ENCODE measurements at places on chromosomes 13 and 19.

DNA sequence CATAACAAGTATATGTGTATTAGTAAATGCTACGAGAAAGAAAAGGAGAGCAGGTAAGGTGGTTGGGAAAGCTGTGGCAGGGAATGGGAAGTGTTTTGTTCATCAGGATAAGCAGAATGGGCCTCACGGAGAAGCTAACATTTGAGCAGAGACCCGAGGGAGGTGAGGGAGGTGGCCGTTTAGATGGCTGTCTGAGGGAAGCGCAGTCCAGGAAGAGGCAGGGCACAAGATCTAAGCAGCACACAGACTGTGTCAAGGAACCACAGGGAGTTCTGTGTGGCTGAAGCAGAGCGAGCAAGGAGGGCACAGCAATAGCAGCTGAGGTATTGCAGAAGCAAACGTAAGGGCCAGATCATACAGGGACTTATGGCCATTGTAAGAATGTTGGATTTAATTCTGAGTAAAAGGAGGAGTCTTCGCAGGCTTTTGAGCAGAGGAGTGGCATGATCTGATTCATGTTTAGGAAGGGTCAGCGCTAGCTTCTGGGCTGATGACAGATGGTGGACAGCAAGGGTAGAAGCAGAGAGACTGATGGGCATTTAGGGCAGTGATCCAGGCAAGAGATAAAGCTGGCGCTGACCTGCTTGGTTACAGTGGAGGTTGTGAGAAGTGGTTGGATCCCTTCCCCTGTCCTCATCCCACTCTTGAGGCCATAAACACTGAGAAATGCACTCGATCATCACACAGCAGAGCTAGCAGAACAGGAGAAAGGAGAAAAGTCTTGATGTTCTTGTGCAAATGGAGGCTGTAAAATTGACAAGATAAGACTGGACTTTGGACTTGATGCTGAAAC lies 199.9 kb downstream of the LACC1 start:
- no peak for DNase-seq

DNA sequence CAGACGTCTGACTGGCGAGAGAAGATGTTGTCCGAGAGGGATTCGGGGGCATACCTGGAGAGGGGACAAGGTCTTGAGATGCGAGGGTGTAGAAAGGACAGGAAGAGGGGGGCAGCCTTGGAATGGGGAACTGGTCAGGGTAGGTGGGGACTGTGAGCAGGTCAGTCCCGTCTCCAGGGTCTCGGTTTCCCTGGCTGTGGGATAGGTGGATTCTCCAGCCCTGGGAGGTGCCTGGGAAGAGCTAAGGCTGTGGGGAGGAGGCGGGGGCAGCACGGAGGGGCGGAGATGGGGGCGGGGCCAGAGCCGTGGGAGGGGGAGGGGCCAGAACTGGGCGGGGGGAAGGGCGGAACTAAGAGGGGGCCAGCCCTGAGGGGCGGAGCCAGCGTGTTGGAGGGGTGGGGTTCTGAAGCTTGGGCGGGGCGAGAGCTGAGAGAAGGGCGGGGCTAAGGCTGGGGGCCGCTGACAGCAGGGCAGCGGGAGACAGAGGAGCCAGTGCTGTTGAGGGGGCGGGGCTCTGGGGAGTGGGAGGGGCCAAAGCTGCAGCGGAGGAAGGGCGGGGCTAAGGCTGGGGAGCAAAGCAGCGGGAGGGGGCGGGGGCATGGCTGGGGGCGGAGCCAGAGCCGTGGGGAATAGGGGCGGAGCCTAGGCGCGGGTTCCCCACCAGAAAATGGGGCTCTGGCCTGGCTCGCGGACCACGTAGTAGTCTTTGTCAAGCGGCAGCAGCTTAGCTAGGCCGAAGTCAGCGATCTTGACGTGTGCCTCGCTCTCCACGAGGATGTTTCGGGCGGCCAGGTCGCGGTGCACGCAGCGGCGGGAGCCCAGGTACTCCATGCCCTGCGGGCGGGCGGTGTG lies 9.5 kb upstream of the INSL3 start:
- DNase-seq = no peak

GRCh38 chr19:2588081-2588777 lies 112.3 kb downstream of the GADD45B start:
- DNase-seq = no peak

GRCh38 chr13:29547153-29547552 lies 48.3 kb downstream of the SLC7A1 start:
- DNase-seq = no peak

Data from AML-193 (cell line).